ENCODE measurements at places on chromosomes 2 and 18. TPM values are rescaled to one million over a fixed set of nuclear protein-coding genes. Genes with fewer than 3 reads are reported as not detected.

DNA sequence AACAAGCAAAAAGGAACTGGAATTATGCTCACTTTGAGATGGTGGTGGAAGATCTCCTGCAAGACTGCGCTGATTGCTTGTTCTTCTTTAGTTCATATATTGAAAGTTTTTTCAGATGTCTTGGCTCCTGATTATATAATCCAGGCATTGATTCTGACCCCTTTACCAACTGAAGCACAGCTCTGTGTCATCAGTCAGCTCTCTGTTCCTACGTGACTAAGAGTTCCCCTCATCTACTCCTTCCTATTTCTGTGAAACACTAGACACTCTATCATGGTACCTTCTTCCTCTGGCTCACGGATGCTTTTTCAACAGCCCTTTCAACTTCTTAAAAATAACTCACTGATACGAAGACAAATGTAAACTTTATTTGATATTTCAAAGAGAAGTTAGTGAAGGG lies 788.6 kb downstream of the SOCS6 start:
- no peak for DNase-seq

- no peak for DNase-seq
Measured at GRCh38 chr2:121483846-121484245, 46.8 kb upstream of the RNU4ATAC start.

DNA sequence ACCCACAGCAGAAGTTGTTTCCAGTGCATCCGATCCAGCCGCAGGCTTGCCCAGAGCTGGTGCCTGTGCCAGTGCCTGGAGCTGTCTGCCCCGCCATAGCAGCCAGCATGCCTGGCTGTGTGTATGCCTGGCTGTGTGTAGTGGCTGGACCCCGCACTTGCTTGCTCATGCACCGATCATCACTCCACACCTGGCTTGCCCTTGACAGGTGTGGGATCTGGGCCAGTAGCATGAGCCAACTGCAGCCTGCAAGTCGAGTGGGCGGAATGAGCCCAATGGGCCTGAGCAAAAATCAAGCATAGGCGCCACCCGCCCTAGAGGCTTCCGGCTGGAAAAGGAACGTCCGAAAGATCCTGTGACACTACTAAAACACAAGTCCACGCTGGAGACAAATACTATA lies 74.5 kb downstream of the EPB41L3 start:
- DNase-seq, result no peak

DNA sequence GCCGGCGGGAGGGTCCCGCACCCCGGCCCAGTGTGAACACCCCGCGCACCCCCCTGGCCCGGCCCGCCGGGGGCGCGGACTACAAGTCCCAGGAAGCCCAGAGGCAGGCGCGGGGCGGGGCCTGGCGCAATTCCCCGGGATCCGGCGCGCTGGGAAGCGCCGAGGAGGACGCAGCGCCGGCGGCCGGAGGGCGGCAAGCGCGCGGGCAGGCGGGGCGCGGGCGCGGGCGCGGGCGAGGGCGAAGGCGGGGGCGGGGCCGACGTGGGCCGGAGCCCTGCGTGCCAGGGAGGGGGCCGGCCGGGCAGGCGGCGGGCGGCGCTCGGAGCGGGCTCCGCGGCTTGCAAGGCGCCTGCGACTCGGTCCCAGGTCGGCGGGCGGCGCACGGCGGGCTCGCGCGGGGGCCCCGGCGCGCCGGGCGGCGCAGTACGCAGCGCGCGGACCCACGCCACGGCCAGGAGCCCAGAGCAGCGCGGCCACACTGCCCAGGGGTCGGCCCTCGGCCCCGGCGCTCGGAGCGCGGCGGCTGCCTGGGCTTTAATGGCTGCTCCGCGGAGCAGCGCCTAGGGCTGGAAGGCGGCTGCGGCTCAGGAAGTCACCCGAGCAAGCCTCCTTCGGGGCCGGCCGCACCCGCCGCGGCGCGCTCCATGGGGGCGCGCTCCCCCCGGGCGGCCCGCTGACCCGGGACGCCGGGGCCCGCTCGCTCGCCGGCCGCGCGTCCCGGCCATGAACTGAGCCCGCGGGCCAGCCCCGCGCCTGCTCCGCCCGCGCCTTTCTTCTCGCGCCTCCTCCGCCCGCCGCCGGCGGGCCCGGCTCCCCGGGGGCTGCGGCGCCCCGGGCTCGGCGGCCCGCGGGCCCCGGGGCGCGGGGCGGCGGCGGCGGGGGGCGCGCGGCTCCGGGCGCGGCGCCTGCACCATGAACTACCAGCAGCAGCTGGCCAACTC lies at the start of gene AGAP1:
AGAP1 (plus strand) TSS at position 269 of the 941 bp plus-strand sequence.
- peak; percentile 95 for DNase-seq

GRCh38 chr2:189522435-189523151 lies 58.0 kb downstream of the SLC40A1 start:
- DNase-seq, result peak; percentile 35

DNA sequence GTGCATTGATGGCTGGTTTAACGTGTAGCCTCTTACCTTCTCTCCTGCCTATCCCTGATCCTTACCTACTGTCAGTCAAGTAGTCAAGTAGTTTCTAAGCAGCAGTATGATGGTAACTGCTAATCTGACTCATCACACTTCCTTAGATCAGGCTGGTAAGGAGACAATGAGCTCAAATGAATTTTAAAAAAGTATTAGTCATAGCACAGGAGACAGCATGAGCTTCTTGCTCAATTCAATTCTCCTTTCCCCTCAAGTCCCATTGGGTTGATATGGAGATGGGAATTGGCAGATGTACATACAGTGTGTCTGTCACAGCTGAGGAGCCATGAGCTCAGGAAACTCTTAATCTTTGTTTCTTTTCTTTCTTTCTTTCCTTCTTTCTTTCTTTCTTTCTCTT lies 799.7 kb downstream of the LRP1B start:
- no peak for DNase-seq

Gene KIAA2012
- 0.17 TPM for total RNA-seq

Gene DNAH7
- 2.5 TPM for total RNA-seq

Gene KCNG2
- total RNA-seq, result not detected

Gene LOXHD1
- not detected for total RNA-seq

Gene VWC2L
- not detected for total RNA-seq

Gene ILKAP
- total RNA-seq, result 55.4 TPM

Data from Calu3 (cell line).